Endothelial cell (in vitro differentiated cells): ENCODE measurements at places on chromosomes 6 and 20.
A peak's percentile ranks its signal among the peaks of the same experiment; 100 is the strongest.

- H3K27ac ChIP-seq, result no peak overlapping the region
- peaks cover 2% of the 10 kb centered on the region for H3K27me3 ChIP-seq
- peaks cover 61% of the 10 kb centered on the region for H3K4me1 ChIP-seq
- H3K36me3 ChIP-seq, result no peaks in the 10 kb centered on the region
These were observed 93.1 kb downstream of the EPB41L2 start for GRCh38 chr6:130969791-130970491.

GRCh38 chr6:24100024-24100769 lies 25.8 kb upstream of the NRSN1 start:
- H3K4me3 ChIP-seq, result no peak overlapping the region
- no peak for DNase-seq
- peaks cover 1% of the 10 kb centered on the region for H3K27me3 ChIP-seq
- H3K27ac ChIP-seq, result no peak overlapping the region

GRCh38 chr6:116450769-116451740 lies 10.1 kb upstream of the CALHM6 start:
- peaks cover 2% of the 10 kb centered on the region for H3K27me3 ChIP-seq
- H3K27ac ChIP-seq, result peak overlapping the region; percentile 59

DNA sequence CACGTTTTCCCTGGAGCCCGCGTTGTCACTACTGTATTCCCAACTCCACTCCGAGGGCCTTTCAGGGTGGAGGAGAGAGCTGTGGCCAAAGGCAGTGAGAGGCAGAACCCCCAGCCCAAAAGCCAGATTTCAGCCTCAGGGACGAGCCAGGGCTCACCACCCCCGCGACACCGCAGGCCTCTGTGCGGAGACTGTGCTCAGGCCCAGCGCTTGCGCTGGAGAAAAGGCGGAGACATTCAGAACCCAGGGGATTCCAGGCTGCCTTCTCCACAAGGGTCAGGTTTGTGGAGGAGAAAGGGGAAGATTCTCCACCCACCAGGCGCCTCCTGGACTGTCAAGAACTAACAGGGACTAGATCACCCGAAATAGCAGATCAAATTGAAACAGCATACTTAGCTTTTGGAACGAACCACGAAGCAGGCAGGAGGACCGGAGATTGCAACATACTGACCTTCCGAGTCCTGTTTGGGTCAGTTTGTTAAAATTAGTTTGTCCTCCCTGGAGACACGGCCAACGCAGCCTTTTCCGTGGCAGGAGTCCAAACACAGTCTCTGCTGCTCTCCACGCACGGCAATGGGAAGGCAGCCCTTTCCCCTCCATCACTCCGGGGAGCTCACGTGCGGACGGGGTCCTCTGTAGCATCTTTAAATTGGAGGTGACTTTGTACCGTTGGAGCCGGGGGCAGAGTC lies 14.4 kb downstream of the DLL1 start:
- peaks cover 10% of the 10 kb centered on the region for H3K27me3 ChIP-seq
- peaks cover 6% of the 10 kb centered on the region for H3K36me3 ChIP-seq
- peaks cover 41% of the 10 kb centered on the region for H3K4me1 ChIP-seq
- H3K4me3 ChIP-seq, result no peak overlapping the region

DNA sequence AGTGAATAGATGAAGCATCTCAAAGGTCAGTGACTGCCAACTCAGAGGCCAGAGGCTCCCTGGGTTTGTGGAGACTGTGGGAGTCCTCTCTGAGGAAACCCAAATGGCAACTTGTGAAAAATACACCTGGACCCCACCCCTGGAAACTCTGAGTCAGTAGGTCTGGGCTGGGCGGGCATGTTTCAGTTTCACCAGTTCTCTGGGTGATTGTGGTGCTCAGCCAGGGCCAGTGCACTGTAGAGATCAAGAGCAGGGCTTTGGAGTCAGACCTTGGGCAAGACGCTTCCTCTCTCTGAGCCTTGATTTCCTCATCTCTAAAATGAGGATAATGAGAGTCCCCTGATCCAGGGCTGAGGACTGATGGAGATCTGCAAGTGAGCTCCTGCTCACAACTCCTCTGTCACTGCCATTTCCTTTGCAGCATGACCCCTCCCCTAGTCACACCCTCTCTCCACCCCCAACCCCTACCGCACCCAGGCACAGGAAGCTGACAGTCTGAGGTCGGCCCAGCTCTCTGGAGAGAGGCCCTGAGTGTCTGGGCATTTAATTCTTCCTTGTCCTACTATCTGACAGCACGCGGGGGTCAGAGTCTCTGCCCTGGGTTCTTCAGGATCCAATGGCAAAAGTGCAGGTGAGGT lies 5.1 kb downstream of the DEF6 start:
- H3K4me1 ChIP-seq, result peaks cover 28% of the 10 kb centered on the region
- H3K4me3 ChIP-seq, result no peak overlapping the region
- peaks cover 10% of the 10 kb centered on the region for H3K27me3 ChIP-seq

- H3K27me3 ChIP-seq, result peaks cover 3% of the 10 kb centered on the region
- no peak overlapping the region for H3K27ac ChIP-seq
- H3K36me3 ChIP-seq, result no peaks in the 10 kb centered on the region
- H3K4me3 ChIP-seq, result no peak overlapping the region
- H3K4me1 ChIP-seq, result peaks cover 6% of the 10 kb centered on the region
- DNase-seq, result no peak
These were observed 95.7 kb downstream of the SLC24A3 start for GRCh38 chr20:19308146-19308545.

GRCh38 chr6:39365281-39366074 lies 43.0 kb upstream of the KCNK16 start:
- H3K36me3 ChIP-seq, result no peaks in the 10 kb centered on the region
- H3K4me3 ChIP-seq, result no peak overlapping the region
- DNase-seq, result no peak
- H3K27me3 ChIP-seq, result peaks cover 9% of the 10 kb centered on the region
- H3K27ac ChIP-seq, result no peak overlapping the region
